ENCODE measurements at places on chromosomes 4 and X. TPM values are rescaled to one million over a fixed set of nuclear protein-coding genes. Genes with fewer than 3 reads are reported as not detected.

GRCh38 chrX:40877887-40878286 lies 142.5 kb upstream of the MED14 start:
- no peaks in the 10 kb centered on the region for H3K27me3 ChIP-seq
- H3K27ac ChIP-seq, result peak overlapping the region; percentile 91
- H3K4me3 ChIP-seq, result no peak overlapping the region
- peaks cover 7% of the 10 kb centered on the region for H3K4me1 ChIP-seq
- DNase-seq, result no peak

- H3K27ac ChIP-seq, result no peak overlapping the region
- no peaks in the 10 kb centered on the region for H3K4me1 ChIP-seq
- peaks cover 18% of the 10 kb centered on the region for H3K36me3 ChIP-seq
Measured at GRCh38 chrX:69724307-69724706, 108.4 kb downstream of the EDA start.

- no peak overlapping the region for H3K27ac ChIP-seq
- DNase-seq, result no peak
- 0 out of 2 replicates have a peak, but pooled peaks cover 1% of the 10 kb centered on the region for H3K27me3 ChIP-seq
- no peak overlapping the region for H3K4me3 ChIP-seq
- H3K36me3 ChIP-seq, result no peaks in the 10 kb centered on the region
Measured at GRCh38 chr4:83629945-83630721, 94.2 kb downstream of the GPAT3 start.

- no peak for DNase-seq
- H3K4me3 ChIP-seq, result no peak overlapping the region
- no peaks in the 10 kb centered on the region for H3K27me3 ChIP-seq
- H3K4me1 ChIP-seq, result no peaks in the 10 kb centered on the region
Measured at GRCh38 chr4:61079427-61079826, 120.7 kb upstream of the ADGRL3 start.

DNA sequence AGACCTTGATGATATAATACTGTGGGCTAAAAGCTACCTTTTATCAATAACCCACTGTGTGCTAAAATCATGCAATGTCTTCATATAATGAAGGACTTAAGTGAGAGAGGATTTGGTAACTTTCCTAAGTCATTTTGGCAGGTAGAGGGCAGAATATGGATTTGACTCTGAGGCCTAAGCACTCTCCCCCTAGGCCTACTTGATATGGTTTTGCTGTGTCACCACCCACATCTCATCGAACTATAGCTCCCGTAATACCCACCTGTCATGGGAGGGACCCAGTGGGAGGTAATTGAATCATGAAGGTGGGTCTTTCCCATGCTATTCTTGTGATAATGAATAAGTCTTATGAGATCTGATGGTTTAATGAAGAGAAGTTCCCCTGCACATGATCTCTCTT lies 229.7 kb downstream of the GBA3 start:
- no peaks in the 10 kb centered on the region for H3K27me3 ChIP-seq
- H3K4me3 ChIP-seq, result no peak overlapping the region
- H3K36me3 ChIP-seq, result peaks cover 6% of the 10 kb centered on the region
- no peak for DNase-seq
- H3K27ac ChIP-seq, result no peak overlapping the region

DNA sequence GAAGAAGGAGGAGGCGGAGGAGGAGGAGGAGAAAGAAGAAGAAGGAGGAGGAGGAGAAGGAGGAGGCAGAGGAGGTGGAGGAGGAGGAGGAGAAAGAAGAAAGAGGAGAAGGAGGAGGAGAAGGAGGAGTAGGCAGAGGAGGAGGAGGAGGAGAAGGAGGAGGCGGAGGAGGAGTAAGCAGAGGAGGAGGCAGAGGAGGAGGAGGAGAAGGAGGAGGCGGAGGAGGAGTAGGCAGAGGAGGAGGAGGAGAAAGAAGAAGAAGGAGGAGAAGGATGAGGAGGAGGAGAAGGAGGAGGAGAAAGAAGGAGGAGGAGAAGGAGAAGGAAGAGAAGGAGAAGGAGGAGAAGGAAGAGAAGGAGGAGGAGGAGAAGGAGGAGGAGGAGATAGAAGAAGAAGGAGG lies 19.9 kb downstream of the MRFAP1 start:
- H3K36me3 ChIP-seq, result no peaks in the 10 kb centered on the region
- no peaks in the 10 kb centered on the region for H3K4me1 ChIP-seq
- H3K27me3 ChIP-seq, result no peaks in the 10 kb centered on the region
- H3K4me3 ChIP-seq, result no peak overlapping the region
- no peak overlapping the region for H3K27ac ChIP-seq

DNA sequence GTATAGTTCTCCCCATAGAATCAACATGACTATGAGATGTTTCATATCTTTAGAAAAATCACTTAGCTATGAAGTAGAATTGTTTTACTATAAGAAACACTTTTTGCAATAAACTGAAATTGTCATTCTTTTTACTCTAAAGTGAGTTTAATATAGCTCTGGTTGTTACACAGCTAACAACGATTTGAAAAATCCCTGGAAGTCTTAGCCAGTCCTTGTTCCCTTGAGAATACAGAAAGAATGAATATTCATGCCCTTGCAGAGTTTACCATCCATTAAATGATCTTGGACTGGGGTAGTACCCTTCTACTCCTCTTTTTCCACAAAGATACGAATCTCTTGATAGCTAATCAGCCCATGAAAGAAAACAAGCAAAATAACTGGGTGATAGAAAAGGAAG lies 141.8 kb downstream of the JADE1 start:
- H3K27ac ChIP-seq, result no peak overlapping the region
- no peaks in the 10 kb centered on the region for H3K36me3 ChIP-seq
- no peaks in the 10 kb centered on the region for H3K4me1 ChIP-seq
- no peak overlapping the region for H3K4me3 ChIP-seq

DNA sequence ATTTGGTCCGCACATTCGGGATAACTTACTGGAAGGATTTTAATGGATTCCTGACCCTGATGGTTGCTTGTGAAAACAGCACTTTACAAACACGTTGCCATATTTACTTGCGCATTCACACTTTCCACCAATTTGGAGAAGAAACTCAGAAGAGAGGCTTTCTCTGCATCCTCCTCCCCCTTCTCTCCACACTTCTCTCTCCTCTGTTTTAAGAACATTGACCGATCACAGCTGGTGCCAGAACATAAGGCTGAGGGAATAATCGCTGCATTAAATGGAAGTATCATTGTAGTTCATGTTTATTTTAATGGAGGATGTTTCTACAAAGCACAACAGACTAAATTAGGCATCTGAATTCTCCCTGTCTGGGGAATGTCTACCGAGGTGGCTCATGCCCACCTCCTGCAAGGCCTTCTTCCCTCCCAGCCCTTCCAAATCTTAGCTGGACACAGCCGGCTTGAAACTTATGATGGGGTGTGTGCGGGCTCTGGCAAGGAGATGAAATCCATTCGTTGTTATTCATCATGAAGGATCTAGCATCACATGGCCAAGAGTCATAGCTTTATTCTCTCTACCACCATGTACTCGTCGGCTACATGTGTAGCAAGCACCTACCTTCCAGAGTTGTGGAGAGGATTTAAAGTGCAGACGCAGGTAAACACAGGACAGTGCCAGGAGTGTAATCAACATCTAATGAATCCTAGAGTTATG lies 204.1 kb downstream of the LDB2 start:
- H3K27ac ChIP-seq, result peak overlapping the region; percentile 81
- H3K36me3 ChIP-seq, result no peaks in the 10 kb centered on the region
- no peak overlapping the region for H3K4me3 ChIP-seq

DNA sequence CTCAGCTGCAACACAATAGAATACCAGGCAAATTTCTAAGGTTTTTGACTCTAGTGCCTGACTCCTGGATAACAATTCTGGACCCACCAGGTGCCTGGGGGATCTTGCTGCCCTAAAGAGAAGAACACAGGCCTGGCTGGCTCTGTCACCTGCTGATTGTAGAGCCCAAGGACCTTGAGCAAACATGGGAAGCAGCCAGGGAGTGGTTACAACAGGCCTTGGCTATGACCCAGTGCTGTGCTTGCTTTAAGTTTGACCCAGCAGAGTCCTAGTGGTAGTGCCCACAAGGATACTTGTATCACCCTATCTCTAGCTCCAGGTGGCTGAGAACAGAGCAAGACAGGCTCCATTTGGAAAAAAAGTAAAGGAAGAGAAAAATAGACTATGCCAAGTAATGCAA lies 176.8 kb upstream of the DCAF12L2 start:
- H3K36me3 ChIP-seq, result peaks cover 13% of the 10 kb centered on the region
- no peaks in the 10 kb centered on the region for H3K4me1 ChIP-seq
- H3K27me3 ChIP-seq, result no peaks in the 10 kb centered on the region
- H3K4me3 ChIP-seq, result no peak overlapping the region
- H3K27ac ChIP-seq, result no peak overlapping the region
- no peak for DNase-seq

- H3K4me3 ChIP-seq, result no peak overlapping the region
- H3K36me3 ChIP-seq, result no peaks in the 10 kb centered on the region
- H3K27ac ChIP-seq, result no peak overlapping the region
- peak; percentile 51 for DNase-seq
- H3K4me1 ChIP-seq, result no peaks in the 10 kb centered on the region
Measured at GRCh38 chr4:164935363-164935762, 42.1 kb downstream of the TRIM61 start.

CRMP1 gene
- total RNA-seq, result 73.1 TPM

ADH1A gene
- total RNA-seq, result not detected

IBSP gene
- total RNA-seq, result not detected

SCML2 gene
- 15.5 TPM for total RNA-seq
